ENCODE measurements at places on chromosomes 3 and 15.

DNA sequence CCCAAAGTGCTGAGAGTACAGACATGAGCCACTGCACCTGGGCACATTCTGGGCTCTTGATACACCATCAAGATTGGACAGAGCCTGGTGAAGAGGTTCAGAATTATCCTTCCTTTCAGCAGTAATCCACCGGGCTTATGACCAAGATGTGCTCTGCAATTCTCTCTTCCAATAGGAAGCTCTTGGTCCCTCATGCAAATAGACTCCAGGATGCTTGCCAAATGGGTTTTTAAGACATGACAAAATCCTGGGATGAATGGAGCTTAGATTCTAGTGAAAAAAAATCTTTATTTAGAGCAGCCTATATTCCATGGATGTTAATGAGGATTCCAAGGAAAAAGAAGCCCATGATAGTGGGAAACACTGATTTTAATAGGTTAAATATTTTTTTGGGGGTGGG is 119.1 kb downstream of the SV2B start:
- DNase-seq = no peak

GRCh38 chr15:93179072-93179471 is 90.1 kb upstream of the RGMA start:
- DNase-seq = peak; percentile 12

- peak; percentile 14 for DNase-seq
Measured at GRCh38 chr3:37726525-37727290, 135.0 kb upstream of the CTDSPL start.

DNA sequence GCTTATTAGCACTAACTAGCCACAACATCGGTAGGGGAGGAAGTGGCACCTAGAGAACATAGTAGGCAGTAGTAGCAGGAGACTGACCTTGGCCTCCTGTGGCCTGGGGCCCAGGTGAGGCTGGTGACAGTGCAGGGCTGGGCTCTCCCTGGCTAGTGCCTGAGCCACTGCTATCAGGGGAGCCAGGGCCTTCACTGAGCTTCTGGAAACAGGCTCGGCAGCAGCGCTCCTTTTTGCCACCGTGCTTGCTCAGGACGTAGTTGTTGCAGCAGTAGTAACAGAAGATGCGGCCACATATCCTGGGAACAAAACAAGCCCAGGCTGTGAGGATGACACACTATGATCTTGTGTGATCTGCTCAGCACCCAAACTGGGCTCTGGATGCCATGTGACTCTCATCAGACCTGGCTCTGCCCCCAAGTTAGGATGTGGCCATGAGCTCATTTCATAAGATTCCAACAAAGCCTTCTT is 15.1 kb downstream of the CXCR6 start:
- no peak for DNase-seq

- DNase-seq = no peak
Measured at GRCh38 chr15:76426941-76427340, 90.4 kb downstream of the ISL2 start.

DNA sequence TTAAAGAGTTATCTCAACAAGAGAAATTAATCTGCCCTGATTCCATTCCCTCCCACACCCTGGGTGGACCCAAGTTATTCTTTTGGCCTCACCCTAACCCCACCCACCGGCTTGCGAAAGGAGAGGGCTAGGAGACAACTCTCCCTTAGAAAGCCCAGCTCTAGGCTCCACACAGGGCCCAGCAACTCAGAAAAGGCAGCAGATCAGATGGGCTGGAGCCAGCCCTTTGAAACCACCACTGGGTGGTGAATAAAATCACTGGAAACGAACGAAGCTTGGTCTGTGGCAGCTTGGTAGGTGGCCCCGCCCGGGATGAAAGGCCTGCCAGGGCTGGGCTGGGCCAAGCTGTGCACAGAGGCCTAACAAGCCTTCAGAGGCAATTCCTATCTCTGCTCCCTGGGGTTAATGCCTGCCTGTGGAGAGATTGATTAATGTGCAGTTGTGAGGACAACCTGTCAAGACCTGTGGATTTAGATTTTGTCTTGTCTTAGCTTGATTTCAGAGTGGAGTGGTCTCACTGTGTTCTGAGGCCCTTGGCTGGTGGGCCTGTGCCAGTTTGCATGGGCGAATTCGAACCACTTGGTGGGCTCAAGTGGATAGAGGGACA is 38.8 kb downstream of the BHLHE40 start:
- no peak for DNase-seq

- DNase-seq = no peak
Measured at GRCh38 chr15:101500865-101501551, 11.5 kb upstream of the PCSK6 start.

GRCh38 chr3:119873646-119874045 is 91.7 kb downstream of the NR1I2 start:
- DNase-seq = no peak

- no peak for DNase-seq
Measured at GRCh38 chr15:50246631-50247030, 18.9 kb downstream of the HDC start.

- DNase-seq = peak; percentile 64
Measured at GRCh38 chr3:58150810-58151199, 60.0 kb downstream of the DNASE1L3 start.

DNA sequence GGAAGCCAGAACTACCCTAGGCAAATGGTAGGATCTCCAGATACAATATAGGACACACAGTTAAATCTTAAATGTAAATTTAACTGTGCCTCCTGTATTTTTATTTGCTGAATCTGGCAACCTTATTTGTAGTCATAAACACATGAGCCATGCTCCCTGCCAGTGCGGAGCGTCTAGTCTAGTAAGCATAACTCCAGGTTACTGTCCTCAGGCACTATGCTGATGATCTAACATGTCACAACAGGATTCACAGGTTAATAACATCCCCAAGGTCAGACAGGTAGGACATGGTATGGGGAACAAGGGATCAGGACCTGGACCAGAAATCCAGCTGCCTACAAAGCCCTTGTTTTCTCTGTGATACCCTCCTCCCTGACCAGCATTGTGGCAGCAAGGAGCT is 305.1 kb downstream of the CACNA2D3 start:
- DNase-seq = no peak

- no peak for DNase-seq
Measured at GRCh38 chr3:161471211-161471610, 25.4 kb upstream of the OTOL1 start.

- DNase-seq = no peak
Measured at GRCh38 chr3:158859362-158859761, 57.5 kb downstream of the MFSD1 start.

DNA sequence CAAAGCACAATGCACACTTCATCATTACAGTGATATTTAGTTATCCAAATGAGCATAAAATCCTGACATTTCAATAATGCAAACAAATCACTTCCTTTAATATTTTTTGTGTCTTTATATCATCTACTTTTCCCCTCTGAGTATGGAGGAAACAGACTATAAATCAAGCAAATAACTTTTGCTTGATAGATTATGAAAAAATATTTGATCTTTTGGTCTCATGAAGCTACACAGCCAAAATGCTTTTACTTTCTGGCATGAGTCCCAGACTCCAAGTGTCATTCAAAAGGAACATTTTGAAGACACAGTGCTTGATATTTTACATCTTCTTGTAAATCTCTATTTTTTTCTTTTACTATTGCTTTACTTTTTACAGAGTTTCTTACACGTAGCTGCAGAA is 215.3 kb upstream of the ROBO1 start:
- DNase-seq = peak; percentile 7

DNA sequence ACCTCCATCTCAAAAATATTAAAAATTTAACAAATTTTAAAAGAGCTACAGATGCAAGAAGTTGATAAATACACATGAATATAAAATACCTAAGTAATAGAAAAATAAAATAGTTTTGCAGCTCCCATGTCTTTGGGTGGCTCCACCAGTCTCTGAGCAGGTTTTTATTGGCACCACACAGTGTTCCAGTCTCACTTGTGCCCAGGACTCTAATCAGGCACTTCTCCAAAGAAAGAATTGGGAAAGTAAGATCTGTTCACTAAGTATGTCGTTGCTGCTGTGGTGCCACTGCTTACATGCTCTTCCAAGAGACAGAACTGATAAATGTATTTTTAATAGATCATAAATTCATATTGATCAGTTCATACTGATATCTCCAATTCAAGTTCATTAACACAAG is 92.5 kb upstream of the ABI3BP start:
- no peak for DNase-seq

- DNase-seq = no peak
Measured at GRCh38 chr15:48683991-48684765, 38.7 kb upstream of the FBN1 start.

DNA sequence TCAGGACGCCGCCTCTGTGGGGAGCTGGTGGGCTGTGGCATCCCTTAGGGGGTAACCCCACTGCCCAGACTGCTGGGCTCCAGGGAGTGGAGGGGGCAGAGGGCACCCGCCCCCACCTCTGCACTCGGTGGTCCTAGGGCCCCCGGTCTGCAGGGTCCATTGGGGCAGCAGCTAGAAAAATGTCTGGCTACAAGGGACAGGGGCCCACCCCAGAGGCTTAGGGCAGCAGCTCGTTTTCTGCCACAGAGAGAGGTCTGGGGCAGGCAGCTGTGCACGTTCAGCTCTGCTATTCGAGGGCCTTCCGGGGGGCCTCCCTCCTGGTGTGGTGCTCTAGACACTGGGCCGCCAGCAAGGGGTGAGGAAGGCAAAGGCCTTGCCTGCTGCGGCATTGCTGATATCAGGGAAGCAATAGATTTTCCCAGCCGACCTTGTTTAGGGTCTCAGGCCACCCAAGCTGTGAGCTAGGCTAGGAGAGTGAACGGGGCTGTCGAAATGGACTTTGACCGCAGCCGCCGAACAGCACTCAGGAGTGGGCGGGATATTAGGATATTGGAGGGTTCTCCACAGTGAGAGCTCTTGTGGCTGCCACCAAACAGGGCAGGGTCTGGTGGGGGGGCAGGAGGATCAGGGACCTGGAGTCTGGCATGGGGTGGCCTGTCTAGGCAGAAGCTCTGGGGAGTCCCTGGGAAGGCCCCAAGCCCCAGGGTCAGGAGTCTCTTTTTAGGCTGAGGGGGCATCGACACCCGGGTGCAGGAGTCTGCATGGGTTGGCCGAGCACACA is 61.4 kb upstream of the KLF13 start:
- no peak for DNase-seq

- DNase-seq = no peak
Measured at GRCh38 chr15:38049891-38050290, 115.5 kb downstream of the TMCO5A start.

GRCh38 chr3:13088028-13089006 is 15.1 kb upstream of the IQSEC1 start:
- no peak for DNase-seq

- no peak for DNase-seq
Measured at GRCh38 chr3:173139420-173139819, 1.6 kb downstream of the SPATA16 start.

GRCh38 chr3:133135306-133135705 is 97.1 kb downstream of the TMEM108 start:
- DNase-seq = no peak

GRCh38 chr15:90099868-90100831 is 2.1 kb downstream of the IDH2 start:
- DNase-seq = peak; percentile 52

DNA sequence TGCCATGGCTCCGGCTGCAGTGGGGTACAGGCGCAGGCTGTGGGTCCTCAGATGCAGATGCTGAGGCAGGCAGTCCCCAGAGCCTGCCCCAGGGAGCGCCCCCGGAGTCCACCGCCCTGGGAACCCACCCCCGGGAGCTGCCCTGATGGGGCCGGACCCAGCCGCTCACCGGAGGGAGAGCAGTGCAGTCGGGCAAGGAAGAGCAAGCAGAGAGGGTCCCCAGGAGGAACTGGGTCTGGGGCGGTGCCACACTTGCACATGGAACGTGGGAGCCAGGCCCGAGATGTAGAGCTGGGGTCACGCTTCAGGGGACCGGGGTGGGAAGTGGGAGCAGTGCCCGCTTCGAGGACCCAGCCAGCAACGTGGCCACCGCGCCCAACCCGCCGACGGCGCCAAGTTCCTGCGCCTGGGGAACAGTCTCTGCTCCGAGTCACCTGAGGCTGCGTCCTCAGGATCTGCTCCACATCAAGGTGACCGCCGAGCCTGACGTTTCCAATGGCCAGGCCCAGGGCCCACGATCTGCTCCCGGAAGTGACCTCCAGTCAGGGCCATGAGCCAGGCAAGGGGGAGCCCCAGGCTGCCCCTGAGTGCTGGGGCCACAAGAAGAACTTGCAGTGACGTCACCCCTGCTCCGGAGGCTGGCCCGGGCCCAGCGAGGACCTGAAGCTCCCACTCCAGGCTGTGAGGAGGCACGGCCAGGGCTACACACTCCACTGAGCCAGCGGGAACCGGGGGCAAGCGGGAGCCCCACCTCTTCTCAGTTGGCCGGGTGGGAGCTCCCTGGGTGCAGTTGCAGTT is 27.0 kb upstream of the TFG start:
- DNase-seq = no peak

GRCh38 chr3:51799879-51800749 is 21.1 kb upstream of the IQCF6 start:
- peak; percentile 68 for DNase-seq

GRCh38 chr3:36197151-36197550 is 183.2 kb upstream of the STAC start:
- no peak for DNase-seq

DNA sequence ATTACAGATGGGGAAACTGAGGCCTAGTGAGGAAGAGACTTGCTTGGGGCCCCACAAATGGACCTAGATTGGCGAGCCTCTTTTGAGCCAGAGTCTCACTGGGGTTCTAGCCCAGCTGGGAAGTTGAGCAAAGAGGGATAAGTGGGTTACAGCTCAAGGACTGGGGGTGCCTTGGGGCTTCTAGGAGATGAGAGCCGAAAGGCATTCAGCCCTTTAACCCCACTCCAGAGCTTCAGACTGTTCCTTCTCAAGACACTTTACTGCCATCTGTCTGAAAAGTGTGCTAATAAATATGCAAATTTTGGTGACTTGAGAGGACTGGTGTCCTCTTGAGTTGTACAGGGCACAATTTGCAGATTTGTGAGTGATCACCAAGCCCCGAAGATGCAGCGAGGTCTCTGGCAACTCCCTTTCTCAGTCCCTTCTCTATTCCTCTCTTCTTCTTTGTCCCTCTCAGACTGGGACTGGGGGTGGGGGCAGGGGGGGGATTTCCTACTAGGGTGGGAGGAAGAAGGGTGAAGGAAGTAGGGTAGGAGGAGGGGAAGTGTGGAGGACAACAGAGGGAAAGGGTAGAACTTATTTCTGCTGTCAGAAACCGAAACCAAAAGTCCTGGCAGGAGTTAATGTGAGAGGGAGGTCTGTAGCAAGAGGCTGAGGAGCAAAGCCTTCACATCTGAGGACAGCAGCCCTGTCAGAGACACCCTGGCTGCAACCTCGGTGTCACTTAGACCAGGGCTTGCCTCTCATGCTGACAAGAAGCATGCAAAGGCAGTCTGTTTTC is 16.2 kb upstream of the ANKDD1A start:
- DNase-seq = peak; percentile 35

DNA sequence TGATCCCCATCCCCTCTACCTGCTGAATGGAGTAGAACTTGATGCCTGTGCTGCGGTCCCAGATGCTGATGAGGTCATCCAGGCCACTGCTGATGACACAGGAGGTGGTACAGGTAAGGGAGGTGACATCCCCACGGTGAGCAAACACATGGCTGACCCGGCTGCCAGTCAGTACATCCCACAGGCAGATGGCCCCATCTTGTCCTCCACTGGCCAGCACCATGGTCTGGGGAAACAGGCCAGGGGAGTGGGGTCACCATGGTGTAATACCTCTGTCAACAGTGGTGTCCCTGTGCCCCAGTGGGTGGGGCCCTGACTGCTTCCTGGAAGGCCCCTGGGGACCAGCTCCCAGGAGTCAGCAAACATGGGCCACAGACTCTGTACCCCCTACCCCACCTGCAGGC is 33.3 kb downstream of the PTPN23 start:
- no peak for DNase-seq

GRCh38 chr3:170079536-170080165 is 41.9 kb downstream of the GPR160 start:
- no peak for DNase-seq

GRCh38 chr15:67145710-67146109 is 80.3 kb downstream of the SMAD3 start:
- DNase-seq = no peak

GRCh38 chr3:2283818-2284217 is 185.2 kb downstream of the CNTN4 start:
- no peak for DNase-seq

All from fibroblast of skin of right quadriceps (primary cell).